ENCODE measurements at places on chromosomes 3 and 15.

DNA sequence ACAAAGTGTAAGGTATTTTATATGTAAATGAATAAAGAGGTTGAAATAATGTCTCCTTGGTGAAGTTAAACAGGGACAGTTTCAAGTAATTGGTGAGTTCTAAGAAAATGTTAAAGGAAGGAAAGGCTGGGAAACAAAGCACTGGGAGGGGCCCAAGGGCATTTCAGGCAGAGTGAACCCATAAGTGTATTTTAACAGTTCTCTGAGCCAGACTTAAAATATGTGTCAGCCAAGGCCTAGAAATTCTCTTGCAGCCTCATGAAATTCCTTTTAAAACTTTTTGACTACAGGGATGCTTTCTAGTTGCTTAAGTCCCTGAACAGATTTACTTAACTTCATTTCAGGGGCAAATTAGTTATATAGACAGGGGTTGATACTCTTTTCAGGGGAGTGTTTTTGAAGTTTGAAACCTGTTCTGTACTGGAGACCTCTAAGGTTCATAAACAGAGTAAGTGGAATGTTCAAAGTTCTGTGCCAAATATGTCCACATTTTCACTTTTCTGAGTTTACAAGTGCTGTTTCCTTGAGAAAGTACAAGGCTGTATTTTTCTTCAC, 77.6 kb downstream of the GALK2 start:
- no peak for DNase-seq

GRCh38 chr3:16510620-16511319, 2.7 kb downstream of the RFTN1 start:
- no peak for DNase-seq

DNA sequence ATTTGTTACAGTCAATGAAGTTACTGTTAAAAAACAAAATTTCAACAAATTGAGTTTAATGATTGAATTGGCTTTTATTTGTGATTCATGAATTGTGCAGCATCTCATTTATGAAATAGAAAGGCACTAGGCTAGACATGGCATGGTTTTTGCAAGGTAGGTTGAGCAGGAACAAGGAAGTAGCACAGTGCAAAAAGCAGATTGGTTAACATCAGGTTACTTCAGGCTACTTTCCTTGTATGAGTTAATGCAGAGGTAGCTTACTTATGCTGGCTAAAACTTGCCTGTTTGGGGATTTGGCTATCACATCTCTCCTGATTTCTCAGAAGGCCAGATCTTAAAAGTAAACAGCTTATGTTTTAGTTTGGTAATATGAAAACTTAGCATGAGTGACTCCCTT, 23.0 kb upstream of the SV2B start:
- no peak for DNase-seq

GRCh38 chr15:87538327-87538834, 718.2 kb downstream of the NTRK3 start:
- no peak for DNase-seq

DNA sequence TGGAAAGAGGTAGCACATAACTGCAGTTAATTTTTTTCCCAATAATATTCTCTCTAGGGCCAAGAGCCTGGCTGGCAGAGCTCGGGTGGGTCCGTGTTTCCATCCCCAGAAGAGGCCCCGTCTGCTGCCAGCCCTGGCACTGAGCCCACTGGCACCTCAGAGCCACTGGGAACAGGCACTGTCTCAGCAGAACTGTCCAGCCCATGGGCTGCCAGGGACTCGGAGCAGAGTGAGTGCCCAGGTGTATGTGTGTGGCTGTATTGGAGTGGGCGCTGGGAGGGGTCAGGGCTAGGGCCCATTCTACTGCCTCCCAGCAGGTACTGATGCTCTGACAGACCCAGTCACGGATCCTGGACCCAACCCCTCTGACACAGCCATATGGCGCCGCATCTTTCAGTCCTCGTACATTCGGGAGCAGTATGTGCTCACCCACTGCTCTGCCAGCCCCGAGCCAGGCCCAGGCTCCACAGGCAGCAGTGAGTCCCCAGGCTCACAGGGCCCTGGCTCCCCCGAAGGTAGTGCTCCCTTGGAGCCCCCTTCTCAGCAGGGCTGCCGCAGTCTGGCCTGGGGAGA, 8.9 kb downstream of the VWA5B2 start:
- no peak for DNase-seq

GRCh38 chr3:124861041-124861440, 26.1 kb downstream of the ITGB5 start:
- no peak for DNase-seq

DNA sequence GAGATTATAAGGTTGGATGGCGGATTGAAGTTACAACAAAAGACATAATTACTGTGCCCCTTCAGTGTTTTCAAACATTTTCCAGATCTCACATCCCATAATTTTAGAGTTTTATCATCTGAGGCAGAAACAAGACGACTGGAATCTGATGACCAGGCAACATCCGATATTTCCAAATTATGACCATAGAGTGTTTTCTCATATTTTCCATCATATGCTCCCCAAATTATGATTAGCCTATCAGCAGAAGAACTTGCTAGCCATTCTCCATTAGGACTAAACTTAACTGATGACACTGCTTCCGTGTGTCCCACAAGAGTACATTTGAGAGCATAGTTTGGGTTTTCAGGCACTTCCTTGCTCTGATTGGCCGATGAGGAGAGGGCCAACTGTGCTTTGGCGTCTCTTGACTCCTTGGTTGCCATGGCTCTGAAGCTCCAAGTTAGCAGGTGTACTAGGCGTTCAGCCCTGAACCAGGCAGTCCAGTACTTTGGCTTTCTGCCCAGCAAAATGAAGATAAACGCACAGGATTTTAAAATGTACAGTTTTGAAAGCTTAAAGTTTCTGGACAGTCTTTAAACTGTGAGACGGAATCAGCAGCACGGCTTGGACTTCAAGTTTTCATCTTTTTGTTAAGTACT, 638 bp downstream of the WDR5B start:
- DNase-seq: no peak

DNA sequence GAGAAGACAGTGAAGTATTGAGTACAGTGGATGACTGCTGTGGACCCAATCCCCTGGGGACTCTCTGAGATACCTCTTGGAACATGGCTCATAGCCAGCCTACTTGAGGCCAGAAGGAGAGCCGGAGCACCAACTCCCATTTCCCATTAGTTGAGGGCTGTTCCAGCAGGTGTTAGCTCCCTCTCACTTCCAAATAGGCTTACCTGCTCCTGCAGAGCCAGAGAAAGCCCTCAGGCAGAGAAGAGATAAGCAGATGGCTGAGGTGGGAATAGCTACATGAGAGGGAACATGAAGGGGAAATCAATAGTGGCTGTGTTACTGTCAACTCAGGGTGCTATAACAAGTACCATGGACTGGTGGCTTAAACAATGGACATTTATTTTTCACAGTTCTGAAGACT, 4.6 kb upstream of the CCK start:
- no peak for DNase-seq

GRCh38 chr3:197501496-197501878, 54.3 kb downstream of the BDH1 start:
- DNase-seq: no peak
